HepG2 (cell line): ENCODE measurements at places on chromosomes 4 and X. TPM values are rescaled to one million over a fixed set of nuclear protein-coding genes. Genes with fewer than 3 reads are reported as not detected.

GRCh38 chr4:82761229-82761628, 37.4 kb downstream of the SCD5 start:
- DNase-seq = no peak
- no peaks in the 10 kb centered on the region for H3K36me3 ChIP-seq
- H3K27ac ChIP-seq = no peak overlapping the region
- no peak overlapping the region for H3K4me3 ChIP-seq
- H3K27me3 ChIP-seq = no peaks in the 10 kb centered on the region
- no peaks in the 10 kb centered on the region for H3K4me1 ChIP-seq

GRCh38 chrX:102712216-102712966, at the start of gene GPRASP2:
TSS of gene GPRASP2 (plus strand) at chrX:102712448. CDS start at chrX:102714870, 2,422 bp downstream.
- H3K4me1 ChIP-seq = no peaks in the 10 kb centered on the region
- no peaks in the 10 kb centered on the region for H3K27me3 ChIP-seq
- H3K4me3 ChIP-seq = peak within 1 kb of the TSS; percentile 59
- no peak within 1 kb of the TSS for H3K27ac ChIP-seq
- DNase-seq = no peak

DNA sequence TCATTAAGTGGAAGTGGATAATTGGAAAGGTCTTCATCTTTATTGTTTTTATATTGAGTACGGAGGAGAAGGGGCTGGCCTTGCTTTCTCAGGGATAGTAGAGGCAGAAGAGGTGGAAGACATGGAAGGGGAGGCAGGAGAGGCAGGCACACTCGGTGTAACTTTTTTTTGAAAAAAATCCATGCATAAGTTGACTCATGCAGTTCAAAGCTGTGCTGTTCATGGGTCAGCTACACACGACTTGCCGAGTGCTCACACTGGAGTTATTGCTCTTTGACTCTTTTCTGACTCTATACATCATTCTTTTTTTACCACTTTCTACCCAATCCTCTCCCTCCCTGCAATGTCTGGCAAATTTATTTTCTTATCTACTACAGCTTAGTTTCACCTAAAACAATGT, 158.3 kb upstream of the AADAT start:
- H3K36me3 ChIP-seq = no peaks in the 10 kb centered on the region
- no peak overlapping the region for H3K4me3 ChIP-seq
- no peak for DNase-seq
- no peaks in the 10 kb centered on the region for H3K4me1 ChIP-seq
- no peaks in the 10 kb centered on the region for H3K27me3 ChIP-seq
- no peak overlapping the region for H3K27ac ChIP-seq

GRCh38 chrX:14125462-14125861, 95.8 kb upstream of the GEMIN8 start:
- H3K27ac ChIP-seq = no peak overlapping the region
- H3K4me1 ChIP-seq = no peaks in the 10 kb centered on the region
- no peaks in the 10 kb centered on the region for H3K36me3 ChIP-seq
- DNase-seq = no peak
- no peak overlapping the region for H3K4me3 ChIP-seq

DNA sequence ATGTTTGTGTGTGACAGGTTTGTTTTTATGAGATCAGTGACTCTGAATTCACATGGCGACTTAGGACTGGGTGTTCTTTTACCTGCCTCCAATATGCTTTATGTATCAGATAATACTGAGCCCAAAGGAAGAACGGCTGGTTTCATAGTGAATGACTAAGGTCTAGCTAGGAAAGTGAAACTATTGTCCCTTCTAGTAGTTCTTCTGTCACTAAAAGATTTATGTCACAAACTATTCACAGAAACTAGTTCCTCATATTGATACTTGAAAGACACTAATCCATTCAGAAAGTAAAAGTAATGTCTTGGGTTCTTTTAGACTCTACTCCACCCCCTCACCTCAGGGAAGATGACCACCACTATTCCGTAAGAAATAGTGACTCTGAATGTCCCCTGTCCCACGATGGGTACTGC, 81.7 kb downstream of the EGF start:
- no peak overlapping the region for H3K27ac ChIP-seq
- H3K4me3 ChIP-seq = no peak overlapping the region
- H3K4me1 ChIP-seq = peaks cover 5% of the 10 kb centered on the region; the same call in 1 of the 2 replicates
- H3K36me3 ChIP-seq = no peaks in the 10 kb centered on the region
- no peaks in the 10 kb centered on the region for H3K27me3 ChIP-seq
- no peak for DNase-seq

GRCh38 chr4:184157322-184157721, 60.4 kb downstream of the ENPP6 start:
- H3K27ac ChIP-seq = no peak overlapping the region
- DNase-seq = no peak
- no peaks in the 10 kb centered on the region for H3K36me3 ChIP-seq
- H3K4me1 ChIP-seq = no peaks in the 10 kb centered on the region
- no peak overlapping the region for H3K4me3 ChIP-seq

DNA sequence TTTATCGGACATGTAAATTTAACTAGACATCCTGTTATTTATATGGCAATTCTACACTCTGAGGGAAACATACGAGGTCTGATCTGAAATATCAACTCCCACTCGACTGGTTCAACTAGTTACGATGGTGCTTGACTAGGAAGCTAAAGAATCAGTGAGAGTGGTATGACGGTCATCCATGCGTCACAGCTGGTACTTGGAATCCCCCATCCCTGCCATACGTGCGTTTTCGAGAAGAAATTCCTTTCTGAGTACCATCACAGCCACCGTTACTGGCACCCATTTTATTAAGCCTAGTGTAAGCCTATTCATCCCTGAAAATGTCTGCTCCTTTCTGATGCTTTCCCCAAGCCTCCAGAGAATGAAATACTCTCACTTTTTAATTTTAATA, 695 bp upstream of the PIGA start:
- H3K4me3 ChIP-seq = peak overlapping the region; percentile 44; the same call in 1 of the 2 replicates
- H3K4me1 ChIP-seq = peaks cover 7% of the 10 kb centered on the region; the same call in 1 of the 2 replicates
- no peaks in the 10 kb centered on the region for H3K27me3 ChIP-seq
- H3K27ac ChIP-seq = no peak overlapping the region

- H3K4me1 ChIP-seq = peaks cover 16% of the 10 kb centered on the region
- DNase-seq = no peak
- H3K27ac ChIP-seq = no peak overlapping the region
- H3K27me3 ChIP-seq = no peaks in the 10 kb centered on the region
- 0 out of 2 replicates have a peak overlapping the region, but pooled peaks have one; percentile 27 for H3K4me3 ChIP-seq
- no peaks in the 10 kb centered on the region for H3K36me3 ChIP-seq
Observed at GRCh38 chr4:122758033-122758432, 25.5 kb downstream of the BBS12 start.

GRCh38 chrX:34901761-34902160, 40.8 kb upstream of the FAM47B start:
- H3K4me1 ChIP-seq = no peaks in the 10 kb centered on the region
- H3K36me3 ChIP-seq = no peaks in the 10 kb centered on the region
- no peak overlapping the region for H3K27ac ChIP-seq
- no peak for DNase-seq

- no peak overlapping the region for H3K4me3 ChIP-seq
- H3K36me3 ChIP-seq = no peaks in the 10 kb centered on the region
Observed at GRCh38 chrX:56812515-56813105, 83.6 kb downstream of the NBDY start.

DNA sequence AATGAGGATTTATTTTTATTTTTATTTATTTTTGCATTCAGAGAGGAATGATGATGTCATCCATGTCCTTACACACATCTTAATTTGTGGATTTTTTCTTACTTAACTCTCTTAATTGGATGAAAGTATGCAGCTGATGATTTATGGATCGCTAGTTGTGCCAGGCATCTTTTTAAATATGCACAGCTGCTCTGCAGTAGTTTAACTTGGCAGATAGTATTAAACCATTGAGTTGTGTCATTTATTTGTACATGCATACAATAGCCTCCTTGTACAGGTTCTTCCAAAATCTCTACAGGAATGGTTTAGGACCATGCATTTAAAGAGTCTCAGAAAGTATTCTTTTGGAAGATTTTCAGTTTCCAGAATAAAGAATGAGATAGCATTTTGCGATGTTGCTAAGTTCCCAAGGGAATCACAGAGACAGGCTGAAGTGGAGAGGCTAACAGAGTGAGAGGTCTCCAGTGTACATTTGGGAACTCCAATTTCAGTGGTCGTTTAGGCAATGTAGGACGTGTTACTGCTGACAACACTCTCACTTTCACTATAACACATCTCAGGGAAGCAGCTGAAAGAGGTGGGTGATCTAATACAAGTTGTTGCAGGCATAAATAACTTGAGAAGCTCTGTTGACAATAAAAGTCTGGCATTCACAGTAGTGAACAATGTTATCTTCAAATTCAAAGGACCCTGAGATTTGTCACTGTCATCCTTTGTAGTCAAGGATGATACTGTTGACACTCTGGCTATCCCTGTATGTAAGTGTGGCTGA, 49.9 kb upstream of the SCRG1 start:
- H3K4me1 ChIP-seq = no peaks in the 10 kb centered on the region
- no peak overlapping the region for H3K4me3 ChIP-seq
- DNase-seq = no peak
- no peaks in the 10 kb centered on the region for H3K36me3 ChIP-seq
- H3K27me3 ChIP-seq = no peaks in the 10 kb centered on the region
- no peak overlapping the region for H3K27ac ChIP-seq

- H3K27me3 ChIP-seq = no peaks in the 10 kb centered on the region
- no peaks in the 10 kb centered on the region for H3K36me3 ChIP-seq
- DNase-seq = no peak
Observed at GRCh38 chr4:149344436-149344835, 471.2 kb downstream of the IQCM start.

GRCh38 chr4:160928482-160928881, 1235.3 kb downstream of the FSTL5 start:
- DNase-seq = no peak
- H3K4me1 ChIP-seq = no peaks in the 10 kb centered on the region
- no peaks in the 10 kb centered on the region for H3K36me3 ChIP-seq
- H3K27ac ChIP-seq = no peak overlapping the region
- no peak overlapping the region for H3K4me3 ChIP-seq

DNA sequence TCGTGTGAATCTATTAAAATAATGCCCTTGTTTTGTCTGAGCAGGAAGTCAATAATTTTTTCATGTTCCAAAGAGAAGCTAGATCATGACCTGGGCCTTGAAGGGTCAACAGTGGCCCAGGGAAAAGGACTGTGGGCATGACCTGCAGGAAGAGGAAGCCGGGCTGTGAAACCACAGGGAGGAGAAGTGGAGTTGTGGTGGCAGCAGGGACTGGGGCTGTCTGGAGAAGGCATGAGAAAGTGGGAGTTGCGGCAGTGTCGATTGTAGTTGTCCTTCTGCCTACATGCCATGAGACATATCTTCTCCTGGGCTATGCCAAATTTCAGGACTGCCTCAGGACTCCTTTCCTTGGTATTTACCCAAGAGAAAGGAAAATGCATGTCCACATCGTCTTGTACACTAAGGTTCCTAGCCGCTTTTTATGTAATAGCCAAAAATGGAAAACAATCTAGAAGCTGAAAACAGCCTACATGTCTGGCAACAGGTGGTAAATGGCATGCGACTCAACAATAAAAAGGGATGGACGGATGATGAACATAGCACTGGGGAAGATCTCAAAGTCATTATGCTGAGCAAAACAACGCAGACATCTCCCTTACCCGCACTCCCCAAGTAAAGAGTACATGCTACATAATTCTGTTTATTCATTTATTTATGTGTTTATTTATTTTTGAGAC, 13.6 kb upstream of the PTTG2 start:
- H3K4me3 ChIP-seq = no peak overlapping the region
- no peaks in the 10 kb centered on the region for H3K36me3 ChIP-seq
- H3K27me3 ChIP-seq = no peaks in the 10 kb centered on the region
- DNase-seq = no peak
- H3K4me1 ChIP-seq = peaks cover 20% of the 10 kb centered on the region

- no peak overlapping the region for H3K4me3 ChIP-seq
- H3K4me1 ChIP-seq = no peaks in the 10 kb centered on the region
- DNase-seq = no peak
- no peaks in the 10 kb centered on the region for H3K36me3 ChIP-seq
- H3K27me3 ChIP-seq = no peaks in the 10 kb centered on the region
- no peak overlapping the region for H3K27ac ChIP-seq
Observed at GRCh38 chrX:118143578-118143977, 27.0 kb upstream of the KLHL13 start.

DNA sequence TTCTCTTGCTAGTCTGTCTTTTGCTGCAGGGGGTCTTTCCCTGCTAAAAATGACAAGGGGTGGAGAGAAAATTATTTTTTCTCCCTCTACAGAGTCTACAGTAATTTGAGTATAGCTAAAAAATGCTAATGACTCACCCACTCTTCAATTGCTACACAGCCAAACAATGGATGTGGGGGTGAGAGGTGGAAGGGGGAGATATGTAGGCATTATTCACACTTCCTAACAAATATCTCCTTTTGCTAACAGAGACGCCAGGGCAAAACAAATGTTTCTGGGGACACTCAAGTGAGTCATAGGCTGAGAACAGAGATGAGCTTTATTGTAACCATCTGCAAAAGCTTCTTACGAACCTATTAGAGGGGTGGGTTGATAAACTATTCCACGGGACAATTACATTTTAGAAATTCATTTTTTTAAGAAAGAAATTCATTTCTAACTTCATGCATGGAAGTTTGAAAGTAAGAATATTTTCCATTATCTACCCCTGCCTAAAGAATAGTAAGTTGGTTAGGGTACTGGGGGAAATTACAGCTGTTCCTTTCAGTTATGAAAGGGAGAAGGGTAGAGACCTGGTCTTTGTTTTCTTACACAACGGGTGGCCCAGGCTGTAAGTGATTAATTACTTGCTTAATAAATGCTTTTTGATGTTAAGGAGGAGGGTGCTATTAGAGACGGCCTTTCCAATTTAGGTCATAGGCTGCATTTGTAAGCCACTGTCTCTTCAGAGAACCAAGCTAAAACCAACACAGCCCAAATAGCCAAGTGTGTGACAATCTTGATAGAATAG, 12.8 kb downstream of the SCD5 start:
- H3K27ac ChIP-seq = no peak overlapping the region
- peaks cover 17% of the 10 kb centered on the region for H3K4me1 ChIP-seq
- H3K4me3 ChIP-seq = no peak overlapping the region
- no peaks in the 10 kb centered on the region for H3K27me3 ChIP-seq
- DNase-seq = peak; percentile 14

The MID2 gene
- 0.09 TPM in 1 of 2 replicates, not detected in the other for total RNA-seq

The PF4V1 gene
- not detected in 2 replicates for total RNA-seq

The IBSP gene
- total RNA-seq = not detected in 2 replicates

The TLL1 gene
- not detected in 2 replicates for total RNA-seq

The CENPVL1 gene
- total RNA-seq = not detected in 2 replicates

The MECP2 gene
- 16.4 and 18.1 TPM in 2 replicates for total RNA-seq

The APLN gene
- total RNA-seq = 0.02 TPM in 1 of 2 replicates, not detected in the other

The CLDN34 gene
- 0.21 TPM in 1 of 2 replicates, not detected in the other for total RNA-seq

The ZNF827 gene
- total RNA-seq = 1.8 and 2.8 TPM in 2 replicates

The TRPC3 gene
- not detected in 2 replicates for total RNA-seq
